NCI-H1930 (cell line): ENCODE measurements at places on chromosomes 12 and 14.

- DNase-seq = no peak
Measured at GRCh38 chr12:52250048-52250990, 17.3 kb downstream of the KRT7 start.

- no peak for DNase-seq
Measured at GRCh38 chr12:127830065-127830460, 436.9 kb upstream of the TMEM132C start.

GRCh38 chr14:23228812-23229211 lies 8.9 kb upstream of the RNF212B start:
- no peak for DNase-seq

DNA sequence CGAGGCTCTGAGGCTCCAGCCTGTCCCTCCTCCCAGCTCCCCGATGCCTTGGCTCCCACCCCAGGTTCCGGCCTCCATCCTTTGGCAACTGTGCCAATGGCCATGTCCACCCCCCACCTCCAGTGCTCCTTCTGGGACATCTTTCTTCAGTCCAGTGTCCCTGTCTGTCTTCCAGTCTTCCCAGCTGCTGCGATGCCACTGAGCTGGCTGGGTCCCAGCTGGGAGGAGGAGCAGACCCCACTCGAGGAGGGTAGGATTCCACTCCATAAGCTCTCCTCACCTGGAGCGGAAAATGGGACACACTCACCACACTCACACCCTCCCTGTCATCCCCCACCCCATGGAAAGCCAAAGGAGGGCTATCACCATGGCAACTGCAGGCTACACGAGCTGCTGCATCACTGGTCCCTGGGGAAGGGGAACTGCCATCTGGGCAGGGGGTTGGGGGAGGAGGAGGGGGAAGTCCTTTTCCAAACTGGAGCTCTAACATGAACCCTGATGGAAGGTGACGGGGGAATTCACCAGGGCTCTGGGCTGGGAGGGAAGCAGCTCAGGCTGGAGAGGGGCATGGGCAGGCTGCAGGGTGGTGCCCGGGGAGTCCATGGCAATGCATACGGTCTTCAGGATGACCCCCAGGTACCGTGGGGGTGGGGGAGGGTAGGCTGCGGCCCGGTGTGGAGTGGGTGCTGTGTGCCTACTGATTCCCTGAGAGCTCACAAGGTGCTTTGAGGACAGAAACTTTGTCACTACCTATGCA lies 94.3 kb downstream of the LRRC74A start:
- peak; percentile 28 for DNase-seq

DNA sequence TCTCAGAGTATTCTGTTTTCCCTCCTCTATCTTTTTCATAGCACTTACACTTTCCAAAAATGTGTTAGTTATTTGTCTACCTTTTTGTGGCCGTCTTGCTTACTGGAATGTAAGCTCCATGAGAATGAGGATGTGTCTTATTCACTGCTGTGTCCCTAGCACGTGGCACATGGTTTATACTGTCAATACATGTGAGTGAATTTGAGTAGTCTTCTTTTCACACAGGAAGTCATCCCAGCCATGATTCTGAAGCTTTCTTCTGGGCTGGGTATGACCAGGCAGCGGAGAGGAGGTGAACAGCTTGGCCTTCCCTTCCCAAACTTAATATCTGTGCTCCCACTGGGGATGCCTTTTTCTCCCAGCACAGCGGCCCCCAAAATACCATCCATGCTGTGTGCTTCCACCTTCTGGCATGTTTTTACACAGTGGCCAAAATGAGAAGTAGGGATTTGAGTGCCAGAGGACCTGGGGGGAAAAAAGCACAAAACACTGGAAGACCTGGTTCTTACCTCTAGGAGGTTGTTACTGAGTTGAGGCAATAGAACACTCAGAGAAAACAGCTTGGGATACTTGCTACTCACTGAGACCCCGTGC lies 10.3 kb downstream of the PLEKHG3 start:
- no peak for DNase-seq

DNA sequence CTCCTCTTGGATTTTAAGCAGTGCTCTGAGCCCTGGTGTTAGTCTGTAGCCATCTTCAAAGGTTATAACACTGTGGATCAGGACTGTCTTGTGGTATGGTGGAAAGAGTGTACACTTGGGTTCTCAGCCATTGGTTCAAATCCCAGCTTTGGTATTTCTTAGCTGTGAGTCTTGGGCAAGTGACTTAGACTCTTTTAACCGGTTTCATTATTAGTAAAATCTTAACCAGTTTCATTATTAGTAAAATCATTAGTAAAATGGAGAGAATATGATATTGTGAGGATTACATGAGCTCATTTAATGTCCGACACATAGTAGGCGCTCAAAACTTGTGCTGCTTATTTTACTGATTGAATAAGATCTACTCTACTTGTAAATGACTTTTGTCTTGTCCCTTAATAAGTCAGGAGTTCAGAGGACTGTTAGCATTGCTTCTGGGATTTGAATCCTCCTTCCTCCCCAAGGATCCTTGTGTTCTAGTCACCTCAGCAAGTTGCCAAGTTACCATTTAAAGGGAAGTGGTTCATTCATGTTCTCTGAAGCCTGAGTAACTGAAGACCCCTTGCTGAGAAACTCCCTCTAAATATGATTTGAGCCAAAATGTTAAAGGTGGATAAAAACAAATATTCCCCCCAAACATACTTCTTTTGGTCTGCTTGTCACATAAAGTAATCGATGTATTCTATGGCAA lies 12.4 kb downstream of the TTLL5 start:
- DNase-seq = no peak

DNA sequence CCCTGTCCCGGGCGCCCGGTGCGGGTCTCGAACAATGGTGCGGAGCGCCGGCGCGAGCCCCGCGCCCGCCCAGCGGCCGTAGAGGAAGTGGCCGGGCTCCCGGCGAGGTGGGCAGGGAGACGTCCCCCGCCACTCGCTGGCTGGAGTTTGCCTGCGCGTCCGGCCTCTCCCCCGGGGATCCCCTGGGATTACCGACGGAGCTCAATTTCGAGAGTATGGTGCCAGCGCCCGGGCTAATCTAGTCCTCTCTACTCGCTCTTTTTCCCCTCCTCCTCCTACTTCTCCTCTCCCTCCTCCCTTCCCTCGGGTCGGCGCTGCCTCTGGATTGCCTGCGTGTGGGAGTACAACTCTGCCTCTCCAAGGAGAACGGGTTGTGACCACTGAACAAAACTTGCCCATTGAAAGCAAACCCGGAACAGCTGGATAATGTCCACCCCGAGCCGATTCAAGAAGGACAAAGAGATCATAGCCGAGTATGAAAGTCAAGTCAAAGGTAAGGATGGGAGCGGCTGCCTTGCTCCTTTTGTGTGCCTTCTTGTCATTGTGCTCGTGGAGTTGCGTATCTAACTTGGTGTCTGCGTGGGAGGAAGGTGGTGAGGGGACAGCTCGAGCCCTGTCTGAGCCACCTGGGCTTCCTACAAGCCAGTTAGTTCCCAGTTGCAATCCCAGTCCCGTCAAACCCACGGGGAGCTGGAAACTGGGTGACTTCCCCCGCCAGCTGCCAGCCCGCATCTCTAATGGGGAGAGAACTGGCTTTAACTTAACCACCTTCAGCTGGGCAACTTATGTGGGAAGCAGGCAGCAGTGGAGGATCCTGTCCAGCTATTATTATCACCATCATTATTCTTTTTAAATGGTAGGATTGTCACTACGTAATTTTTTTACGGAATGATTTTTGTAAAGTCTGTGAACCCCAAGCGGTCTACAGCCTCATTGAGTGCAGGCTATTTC lies at the start of gene SRGAP1:
Gene SRGAP1 (plus strand): TSS at position 310 of the 951 bp plus-strand sequence. CDS start 117 bp downstream, at position 427.
- DNase-seq = peak; percentile 44

- DNase-seq = no peak
Measured at GRCh38 chr12:14723763-14724162, 27.4 kb upstream of the GUCY2C start.

DNA sequence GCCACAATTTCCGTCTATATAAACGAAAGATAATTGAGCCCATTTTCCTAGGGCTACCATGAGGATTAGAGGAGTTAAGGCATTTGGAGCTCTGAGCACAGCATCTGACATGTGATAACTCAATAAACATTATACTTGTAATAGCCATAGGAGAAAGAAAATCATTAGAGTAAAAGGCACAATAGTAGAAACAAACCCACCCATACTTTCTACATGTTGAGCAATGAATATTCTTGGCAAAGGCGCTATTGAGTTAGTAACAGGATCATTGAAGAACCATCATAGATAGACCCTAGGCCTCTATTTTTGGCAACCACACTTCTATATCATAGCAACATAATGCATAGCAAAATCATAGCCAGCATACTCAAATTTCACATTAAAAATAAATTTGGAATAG lies 664.1 kb downstream of the NOVA1 start:
- DNase-seq = no peak

DNA sequence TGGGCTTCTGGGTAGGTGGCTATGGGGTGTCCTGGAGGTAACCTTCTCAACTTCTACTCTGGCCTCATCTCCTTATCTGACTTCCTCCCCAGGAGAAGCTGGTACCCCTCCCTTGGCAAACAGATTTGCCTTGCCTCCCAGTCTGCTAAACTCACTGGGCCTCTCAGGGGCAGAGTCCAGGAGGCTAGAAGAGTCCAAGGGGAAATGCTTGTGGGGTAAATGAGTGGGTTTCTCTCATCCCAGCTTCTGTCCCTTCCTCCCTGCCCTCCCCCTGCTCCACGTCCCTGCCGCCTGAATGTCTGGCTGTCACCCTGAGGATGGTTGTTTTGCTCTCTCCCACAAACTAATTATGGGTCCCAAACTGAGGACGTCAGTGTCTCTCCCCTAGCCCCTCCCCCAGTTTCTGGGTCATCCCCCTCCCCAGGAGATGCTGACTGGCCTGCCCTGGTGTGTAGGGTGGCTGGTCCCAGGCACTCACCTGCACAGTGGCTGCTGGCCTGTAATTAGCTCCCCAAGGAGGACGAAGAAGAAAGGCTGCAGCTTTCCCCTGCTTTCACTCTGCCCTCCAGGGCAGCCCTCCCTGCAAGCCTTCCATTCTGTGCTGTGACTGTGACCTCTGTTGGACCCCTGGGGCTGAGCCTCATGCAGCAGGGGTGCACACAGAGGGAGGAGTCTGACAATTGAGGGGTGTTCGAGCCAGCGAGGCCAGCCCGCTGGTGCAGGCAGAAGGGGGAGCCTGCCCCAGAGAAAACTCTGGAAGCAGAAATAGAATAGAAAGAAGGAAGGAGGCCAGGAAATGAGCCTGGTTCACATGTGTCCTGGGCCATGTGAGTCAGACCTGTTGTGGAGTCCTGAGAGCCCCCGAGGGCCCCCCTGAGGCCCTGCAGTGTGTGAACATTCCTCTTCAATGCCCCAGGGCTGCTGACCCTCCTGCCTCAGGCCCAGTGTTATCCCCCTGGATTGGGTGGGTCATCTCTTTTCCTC lies at the start of gene LRP1-AS:
Gene LRP1-AS (minus strand): TSS at position 659 of the 984 bp plus-strand sequence.
- DNase-seq = no peak

DNA sequence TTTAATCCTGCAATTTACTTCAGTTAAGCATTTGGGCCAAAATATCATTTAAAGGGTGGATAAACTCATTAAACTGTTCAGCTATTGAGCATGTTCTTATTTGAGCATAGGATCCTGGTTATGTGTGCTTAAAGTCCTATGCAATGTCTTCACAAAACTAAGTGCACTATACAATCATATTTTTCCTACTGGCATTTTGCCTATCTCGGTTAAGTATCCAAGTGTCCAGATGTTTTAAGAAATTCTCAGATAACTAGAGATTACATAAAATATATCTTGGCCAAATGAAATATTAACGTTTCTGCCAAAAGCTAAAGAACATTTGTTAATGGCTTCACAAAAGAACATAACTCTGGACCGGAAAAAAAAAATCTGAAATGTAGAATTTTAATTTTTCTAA lies 250.8 kb upstream of the LRFN5 start:
- no peak for DNase-seq

- DNase-seq = no peak
Measured at GRCh38 chr12:38151991-38152700, 164.4 kb upstream of the ALG10B start.

DNA sequence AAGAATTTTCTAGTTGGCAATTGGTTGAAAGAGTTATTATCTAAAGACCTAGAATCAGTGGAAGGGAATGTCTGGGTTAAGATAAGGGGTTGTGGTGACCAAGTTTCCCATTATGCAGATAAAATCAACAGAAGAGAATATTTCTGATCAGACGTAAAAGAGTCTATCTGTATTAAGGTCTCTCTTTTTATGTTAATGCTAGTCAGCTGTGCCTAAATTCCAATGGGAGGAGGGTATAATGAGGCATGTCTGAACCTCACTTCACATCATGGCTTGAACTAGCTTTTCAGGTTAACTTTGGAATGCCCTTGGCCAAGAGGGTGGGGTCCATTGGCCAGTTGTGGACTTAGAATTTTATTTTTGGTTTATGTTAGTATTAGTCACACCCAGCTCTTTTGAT lies 34.3 kb upstream of the CHST11 start:
- DNase-seq = no peak

- peak; percentile 3 for DNase-seq
Measured at GRCh38 chr12:64273527-64274403, 51.7 kb upstream of the KICS2 start.

GRCh38 chr12:54384591-54385041 lies at the start of gene ZNF385A:
ZNF385A (minus strand) TSS chr12:54384733; CDS start chr12:54384514, 219 bp downstream.
- DNase-seq = no peak

- no peak for DNase-seq
Measured at GRCh38 chr14:50545618-50546017, 13.2 kb upstream of the MAP4K5 start.

DNA sequence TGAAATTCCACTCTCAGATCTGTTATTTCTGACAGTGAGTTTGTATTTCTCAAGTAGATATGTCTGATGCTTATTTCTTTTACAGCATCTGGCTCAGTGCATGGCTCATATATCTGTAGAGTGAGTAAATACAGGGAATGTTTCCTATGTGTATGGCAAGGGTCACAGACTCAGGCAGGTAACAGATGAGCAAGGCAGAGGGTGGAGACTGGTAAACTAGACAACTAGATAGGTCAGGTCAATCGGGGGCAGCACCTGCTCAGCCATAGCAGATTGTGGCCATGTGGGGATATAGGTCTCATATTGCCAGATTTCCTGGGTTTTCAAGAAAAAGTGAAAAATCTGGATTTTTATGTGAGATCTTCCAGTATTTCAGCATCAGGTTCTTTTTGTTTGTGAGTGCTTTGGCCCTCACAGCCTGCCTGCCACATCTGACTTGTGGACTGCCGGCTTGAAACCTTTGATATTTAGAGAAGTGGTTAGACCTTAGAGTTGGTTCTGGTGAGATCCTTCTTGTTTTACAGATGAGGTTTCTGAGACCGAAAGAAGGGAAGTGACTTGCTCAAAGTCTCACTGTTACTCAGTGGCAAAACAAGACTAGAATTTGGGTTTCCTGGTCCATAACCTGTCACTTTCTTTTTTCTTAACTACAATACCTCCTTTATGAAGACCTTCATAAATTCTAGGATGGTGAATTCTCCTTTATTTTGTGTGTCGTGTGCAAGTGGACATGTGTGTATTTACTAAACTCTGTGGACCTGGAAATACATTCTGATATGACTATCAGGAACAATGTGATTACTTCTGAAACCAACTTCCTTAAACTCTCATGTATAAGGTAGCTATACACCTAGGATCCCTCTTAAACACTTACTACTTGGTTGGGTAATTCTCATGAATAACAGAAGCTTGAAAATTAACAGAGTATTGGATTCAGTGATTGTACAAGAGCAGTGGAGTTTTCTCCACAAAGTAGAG lies 34.4 kb downstream of the PROX2 start:
- DNase-seq = no peak

GRCh38 chr12:113207613-113208040 lies 13.6 kb upstream of the TPCN1 start:
- no peak for DNase-seq
